Activated T-cell treated with anti-CD3 and anti-CD28 coated beads, Interleukin-2, amount 50 U/mL, for 1 hour (primary cell): ENCODE measurements at places on chromosomes 13 and 19.

DNA sequence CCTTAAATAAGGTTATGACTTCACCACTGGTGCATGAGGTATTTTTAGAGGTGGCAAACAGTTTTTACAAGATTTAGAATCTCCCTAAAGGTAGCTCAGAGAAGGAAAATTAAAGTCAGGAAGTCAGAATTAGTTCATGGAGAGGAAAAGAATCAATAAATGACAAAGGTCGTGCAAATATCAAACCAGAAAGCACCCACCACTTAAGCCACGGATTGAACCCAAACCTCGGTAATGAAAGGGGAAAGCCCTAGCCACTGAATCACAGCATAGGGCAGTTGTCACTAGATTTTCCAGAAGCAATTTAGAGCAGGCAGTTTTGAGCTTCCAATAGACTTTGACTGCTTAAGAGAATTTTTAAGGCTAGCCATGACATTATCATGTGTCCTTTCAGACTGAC, 1590.4 kb downstream of the SLITRK1 start:
- no peak for DNase-seq

- no peak for DNase-seq
Observed at GRCh38 chr13:100887729-100888151, 213.1 kb upstream of the TMTC4 start.

DNA sequence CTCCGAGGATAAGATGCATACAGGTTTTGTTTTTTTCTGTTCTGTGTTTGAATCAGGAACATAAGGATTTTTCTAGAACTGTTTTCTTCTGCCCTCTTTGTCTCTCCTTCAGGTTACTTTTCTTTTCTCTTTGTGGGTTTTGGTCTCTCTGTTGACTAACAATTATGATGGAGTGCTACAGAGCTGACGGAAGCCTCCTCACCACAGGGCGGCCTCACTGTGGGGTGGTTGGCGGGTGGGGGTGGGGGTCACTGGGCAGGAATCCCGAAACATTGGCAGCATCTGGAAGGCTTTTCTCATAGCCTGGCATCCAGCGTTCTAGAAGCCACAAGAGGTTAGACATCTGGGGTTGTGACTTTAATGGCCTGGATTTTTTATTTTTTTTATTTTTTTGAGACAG, 12.0 kb upstream of the MATK start:
- DNase-seq: no peak

- DNase-seq: no peak
Observed at GRCh38 chr19:8811315-8812172, 20.6 kb downstream of the ZNF558 start.

DNA sequence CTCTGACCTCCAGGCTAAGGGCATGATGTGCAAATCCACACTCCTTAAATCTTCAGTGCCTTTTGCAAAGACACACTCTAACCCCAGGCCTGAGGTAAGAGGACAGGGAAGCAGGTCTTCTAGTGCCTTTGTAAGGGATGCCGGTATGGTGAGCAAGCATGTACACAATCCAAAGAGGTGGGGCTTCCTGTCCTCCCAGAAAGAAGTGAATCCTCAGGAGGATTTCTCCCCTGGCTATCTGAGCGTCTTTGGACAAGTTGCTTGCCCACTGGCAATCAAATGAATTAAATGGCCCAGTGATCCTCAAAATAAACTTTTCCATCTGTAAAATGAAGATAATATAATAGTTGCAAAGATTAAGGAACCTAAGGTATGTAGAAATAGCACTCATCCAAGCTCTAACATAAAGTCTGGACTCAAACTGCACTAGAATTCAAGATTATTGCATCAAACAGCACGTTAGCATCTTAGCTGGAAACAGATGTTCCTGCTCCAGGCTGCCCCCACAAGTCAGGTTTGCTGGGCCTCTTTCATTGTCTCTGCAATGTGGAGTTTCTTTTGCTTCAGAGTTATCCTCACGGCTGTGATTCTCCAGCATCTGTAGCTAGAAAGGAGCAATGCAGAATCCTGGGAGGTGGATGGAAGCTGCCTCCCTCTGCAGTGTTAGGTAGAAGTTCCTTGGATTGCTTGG, 249.6 kb downstream of the TSHZ3 start:
- DNase-seq: no peak

DNA sequence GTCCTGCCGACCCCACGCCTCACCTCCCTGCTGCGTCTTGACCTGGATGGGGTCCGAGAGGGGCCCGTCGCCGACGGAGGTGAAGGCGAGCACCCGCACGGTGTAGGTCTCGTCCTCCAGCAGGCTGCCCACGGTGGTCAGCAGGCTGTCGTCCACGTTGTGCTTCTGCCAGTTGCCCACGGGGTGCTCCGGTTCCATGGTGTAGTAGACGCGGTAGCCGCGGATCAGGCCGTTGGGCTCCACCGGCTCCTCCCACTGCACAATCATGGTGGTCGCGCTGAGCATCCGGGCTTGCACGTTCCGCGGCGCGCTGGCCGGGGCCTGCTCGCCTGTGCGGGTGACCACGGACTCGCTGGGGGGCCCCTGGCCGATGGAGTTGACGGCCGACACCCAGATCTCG, 96.7 kb downstream of the PTPRS start:
- DNase-seq: no peak

DNA sequence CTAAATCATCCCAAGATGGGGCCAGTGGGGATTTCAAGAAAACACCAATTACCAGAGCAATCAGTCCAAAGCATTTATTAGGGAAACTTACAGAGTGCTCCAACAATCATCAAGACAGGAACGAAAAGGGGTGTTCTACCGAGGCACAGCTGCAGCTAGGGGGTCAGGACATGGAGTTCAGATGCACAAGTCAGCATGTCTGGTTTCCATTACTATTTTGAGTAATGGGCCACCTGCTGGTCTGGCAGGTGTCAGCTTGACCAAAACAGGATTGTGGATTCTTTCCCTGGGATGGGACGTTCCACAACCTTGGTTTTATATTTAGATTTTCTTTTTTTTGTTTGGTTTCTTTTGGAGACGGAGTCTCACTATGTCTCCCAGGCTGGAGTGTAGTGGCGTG, 3.9 kb upstream of the UBL5 start:
- DNase-seq: no peak

- DNase-seq: no peak
Observed at GRCh38 chr13:99721606-99722337, 220.5 kb downstream of the TM9SF2 start.

GRCh38 chr13:70720386-70720785, 612.1 kb upstream of the KLHL1 start:
- no peak for DNase-seq

DNA sequence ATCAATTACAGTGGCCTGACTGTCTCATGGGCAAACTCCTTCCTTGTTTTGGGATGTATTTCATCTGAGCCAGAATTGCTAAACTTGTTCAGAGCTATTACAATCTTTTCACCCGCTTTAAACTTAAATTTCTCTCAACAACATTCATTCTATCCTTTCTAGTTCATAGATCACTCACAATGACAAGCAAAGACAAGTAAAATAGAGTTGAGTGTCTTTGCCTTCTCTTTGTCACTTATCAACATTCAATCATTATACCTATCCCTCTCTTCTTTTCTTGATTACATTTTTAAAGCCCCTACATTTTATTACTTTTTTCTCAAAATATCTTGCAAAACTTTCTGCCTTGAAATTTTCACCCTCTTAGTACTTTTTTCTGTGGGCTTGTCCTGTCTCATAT, 1113.1 kb downstream of the PCDH17 start:
- DNase-seq: no peak

- DNase-seq: no peak
Observed at GRCh38 chr13:61797397-61797796, 381.7 kb upstream of the PCDH20 start.

GRCh38 chr19:39355253-39355652, 13.0 kb downstream of the SAMD4B start:
- DNase-seq: no peak

DNA sequence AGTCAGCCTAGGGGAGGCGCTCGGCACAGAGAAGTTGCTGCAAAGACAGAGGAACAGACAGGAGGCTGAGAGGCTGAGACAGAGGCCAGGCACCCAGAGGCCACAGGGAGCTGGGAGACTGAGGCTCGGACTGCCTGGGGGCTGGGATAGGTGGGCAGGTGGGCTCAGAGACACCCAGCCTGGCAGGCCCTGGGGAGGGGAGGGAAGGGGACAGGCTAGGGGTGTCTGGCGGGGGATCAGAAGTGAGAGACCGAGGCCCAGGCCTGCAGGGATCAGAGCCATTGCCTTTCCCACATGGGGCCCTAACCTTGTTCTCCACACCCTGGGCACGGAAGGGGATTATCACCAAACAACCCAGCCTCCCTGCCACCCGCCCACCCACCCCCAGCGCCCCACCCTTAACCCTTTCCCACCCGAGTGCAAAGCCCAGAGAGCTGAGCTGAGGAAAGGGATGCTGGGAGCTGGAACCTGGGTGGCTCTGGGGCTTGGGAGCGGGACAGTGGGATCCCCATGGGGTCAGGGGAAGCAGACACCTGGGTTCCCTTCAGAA, 1.3 kb downstream of the NTN5 start:
- DNase-seq: no peak

DNA sequence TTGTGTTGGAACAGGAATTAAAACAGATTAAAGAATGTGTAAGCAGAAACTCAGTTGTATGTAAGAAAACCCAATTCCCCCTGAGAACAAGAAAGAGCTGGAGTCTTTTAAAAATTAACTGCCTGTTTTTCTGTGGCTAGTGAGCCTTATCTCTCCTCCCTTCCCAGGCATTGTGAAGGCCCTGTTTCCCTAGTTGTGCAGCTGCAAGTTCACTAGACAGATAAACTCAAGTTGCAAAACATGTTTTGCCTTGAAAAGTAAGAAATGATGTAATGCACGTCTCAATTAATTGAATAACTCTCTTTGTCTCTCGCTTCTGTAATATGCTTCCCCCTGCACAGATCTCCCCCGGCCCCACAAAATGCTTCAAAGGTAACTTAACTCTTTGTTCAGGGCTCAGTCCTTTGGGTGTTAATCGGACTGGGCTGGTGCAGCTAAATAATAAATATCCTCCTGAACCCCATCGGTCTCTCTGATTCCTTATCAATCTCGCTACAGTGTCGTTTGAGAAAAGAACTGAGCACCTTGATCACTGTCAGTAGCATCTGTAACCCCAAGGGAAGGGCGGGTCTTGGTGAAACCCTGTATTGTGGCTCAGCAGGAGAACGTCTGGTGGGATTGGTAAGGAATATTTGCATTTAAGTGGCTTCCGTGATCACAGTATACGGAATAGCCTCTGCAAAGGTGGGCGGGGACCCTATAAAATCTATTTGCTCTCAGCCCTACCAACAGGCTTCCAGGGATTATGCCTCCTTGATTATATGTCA, 1.6 kb upstream of the ZNF556 start:
- DNase-seq: no peak

DNA sequence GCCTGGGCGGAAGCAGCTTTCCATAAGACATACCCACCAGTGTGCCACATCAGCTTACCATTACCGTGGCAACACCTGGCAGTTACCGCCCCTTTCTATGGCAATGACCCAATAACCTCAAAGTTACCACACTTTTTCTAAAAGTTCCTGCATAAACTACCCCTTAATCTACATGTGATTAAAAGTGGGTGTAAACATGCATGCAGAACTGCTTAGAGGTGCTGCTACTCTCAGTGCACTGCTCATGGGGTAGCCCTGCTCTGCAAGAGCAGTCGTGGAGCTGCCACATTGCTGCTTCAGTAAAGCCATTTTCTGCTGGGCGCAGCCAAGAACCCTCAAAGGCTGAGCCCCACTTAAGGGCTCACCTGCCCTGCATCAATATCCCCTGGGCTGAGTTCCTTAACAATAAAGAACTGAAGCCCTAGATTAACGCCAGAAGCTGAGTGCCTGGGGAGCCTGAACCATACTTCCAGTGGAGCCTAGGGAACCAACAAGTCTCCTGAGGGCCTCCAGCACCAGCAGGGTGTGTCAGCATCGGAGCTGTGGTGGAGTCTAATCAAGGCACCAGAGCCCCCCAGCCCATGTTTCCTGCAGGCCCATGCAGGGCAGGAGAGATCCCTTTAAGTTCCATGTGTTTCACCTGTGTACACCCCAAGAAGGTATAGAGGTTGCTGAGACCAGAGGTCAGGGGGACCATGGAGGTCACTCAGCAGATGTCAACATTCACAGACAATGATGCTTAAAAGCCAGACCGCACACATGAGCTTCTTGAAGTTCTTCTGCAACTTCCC, 1198.1 kb downstream of the UQCRFS1 start:
- no peak for DNase-seq

DNA sequence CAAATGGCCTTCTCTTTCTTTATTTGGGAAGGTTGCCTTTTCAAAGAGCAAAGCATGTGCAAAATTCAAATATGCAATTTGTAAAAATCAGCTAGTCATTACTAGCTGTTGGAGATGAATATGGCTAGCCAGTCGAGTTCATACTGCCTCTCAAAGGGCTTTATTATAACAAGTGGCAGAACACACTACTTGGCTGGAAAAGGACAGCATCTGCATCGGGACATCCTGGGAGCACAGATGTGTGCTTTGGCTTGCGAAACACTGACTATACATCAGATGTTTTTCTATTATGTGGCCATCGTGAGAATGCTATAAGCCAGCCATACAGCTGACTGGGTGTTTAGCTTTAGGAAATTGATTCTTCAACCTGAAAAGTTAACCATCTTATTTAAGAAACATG, 424.2 kb downstream of the KCTD12 start:
- no peak for DNase-seq

DNA sequence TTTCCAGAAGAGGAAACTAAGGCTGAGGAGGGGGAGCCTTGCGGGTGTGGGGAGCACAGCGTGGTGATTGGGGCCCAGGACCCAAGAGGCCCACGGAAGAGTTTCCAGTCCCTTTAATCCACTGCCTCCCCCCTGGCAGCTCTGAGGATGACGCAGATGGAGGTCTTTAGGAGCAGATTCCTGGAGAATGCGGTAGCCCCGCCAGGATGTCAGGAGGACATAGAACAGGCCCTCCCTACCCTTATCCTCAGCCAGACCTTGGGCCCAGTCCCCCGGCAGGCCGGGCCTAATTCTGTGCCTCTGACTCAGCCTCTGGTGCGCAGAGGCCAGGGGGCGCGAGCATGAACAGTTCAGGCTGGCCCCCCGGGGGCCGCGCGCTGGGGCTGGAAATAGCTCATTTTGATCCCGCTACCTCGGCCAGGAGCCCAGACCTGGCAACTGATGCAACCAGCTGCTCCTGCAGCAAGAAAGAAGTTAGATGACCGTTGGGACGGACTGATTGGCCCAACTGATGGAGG, 461 bp upstream of the HSPB6 start:
- no peak for DNase-seq
